ENCODE measurements at places on chromosomes 5 and 9. TPM values are rescaled to one million over a fixed set of nuclear protein-coding genes. Genes with fewer than 3 reads are reported as not detected.
A peak's percentile ranks its signal among the peaks of the same experiment; 100 is the strongest.

GRCh38 chr5:148723143-148723542, 68.8 kb upstream of the HTR4 start:
- no peak overlapping the region for H3K4me3 ChIP-seq
- no peak overlapping the region for H3K27ac ChIP-seq
- no peaks in the 10 kb centered on the region for H3K4me1 ChIP-seq
- no peak for DNase-seq
- H3K36me3 ChIP-seq, result no peaks in the 10 kb centered on the region
- H3K27me3 ChIP-seq, result no peaks in the 10 kb centered on the region

GRCh38 chr9:127186806-127187205, 64.4 kb upstream of the ANGPTL2 start:
- H3K27ac ChIP-seq, result peak overlapping the region; percentile 96
- H3K4me3 ChIP-seq, result no peak overlapping the region
- no peak for DNase-seq
- H3K4me1 ChIP-seq, result peaks cover 3% of the 10 kb centered on the region
- no peaks in the 10 kb centered on the region for H3K36me3 ChIP-seq

DNA sequence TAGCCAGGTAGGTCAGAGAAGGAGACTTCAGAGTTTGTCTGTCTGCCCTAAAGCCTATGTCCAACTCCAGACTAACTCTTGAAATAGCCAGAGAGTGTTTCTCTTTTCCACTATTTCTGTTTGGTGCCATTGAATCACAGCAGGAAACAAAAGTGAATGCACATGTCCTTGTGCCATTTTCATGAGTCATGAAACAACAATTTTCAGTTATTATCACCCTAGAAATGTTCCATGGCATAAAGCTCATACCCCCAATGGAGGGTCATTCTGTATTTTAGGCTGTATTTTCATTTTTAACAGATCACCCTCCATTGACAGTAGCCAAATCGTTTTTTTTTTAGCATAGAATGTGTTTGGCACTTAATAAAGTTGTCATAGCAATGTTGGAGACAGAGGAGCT, 124.7 kb downstream of the PAPPA start:
- H3K27me3 ChIP-seq, result no peaks in the 10 kb centered on the region
- DNase-seq, result no peak
- no peak overlapping the region for H3K27ac ChIP-seq

GRCh38 chr5:169980418-169981053, at the start of gene INSYN2B:
Gene INSYN2B, minus strand, starts transcription at chr5:169980495. Its CDS starts 96,597 bp downstream, at chr5:169883898.
- DNase-seq, result peak; percentile 81
- H3K4me3 ChIP-seq, result no peak within 1 kb of the TSS
- H3K4me1 ChIP-seq, result no peaks in the 10 kb centered on the region
- H3K36me3 ChIP-seq, result no peaks in the 10 kb centered on the region
- H3K27me3 ChIP-seq, result no peaks in the 10 kb centered on the region
- peak within 1 kb of the TSS; percentile 89 for H3K27ac ChIP-seq

GRCh38 chr5:118174671-118175070, 813.7 kb downstream of the DTWD2 start:
- no peaks in the 10 kb centered on the region for H3K36me3 ChIP-seq
- no peak overlapping the region for H3K27ac ChIP-seq
- no peak overlapping the region for H3K4me3 ChIP-seq
- H3K27me3 ChIP-seq, result no peaks in the 10 kb centered on the region
- DNase-seq, result no peak

DNA sequence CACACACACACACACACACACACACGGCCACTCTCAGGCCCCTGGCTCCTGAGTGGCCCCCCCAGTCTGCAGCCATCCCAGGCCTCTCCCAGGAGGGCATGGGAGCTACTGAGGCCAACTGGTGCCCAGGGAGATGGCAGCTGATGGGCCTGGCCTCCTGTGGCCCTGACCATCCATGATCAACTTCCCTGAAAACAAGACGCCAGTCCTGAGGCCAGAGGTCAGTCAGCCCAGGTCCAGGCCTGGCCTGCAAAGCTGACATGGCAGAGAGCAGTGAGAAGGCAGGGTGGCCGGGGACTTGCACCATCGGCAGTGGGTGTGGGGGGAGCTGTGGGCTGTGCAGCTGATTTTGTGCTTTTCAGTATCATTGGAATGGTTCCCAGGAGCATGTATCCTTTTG, 47.0 kb downstream of the SARDH start:
- DNase-seq, result no peak
- no peak overlapping the region for H3K4me3 ChIP-seq
- H3K4me1 ChIP-seq, result no peaks in the 10 kb centered on the region
- H3K27ac ChIP-seq, result no peak overlapping the region

GRCh38 chr9:87579781-87580541, 82.3 kb downstream of the DAPK1 start:
- no peaks in the 10 kb centered on the region for H3K4me1 ChIP-seq
- H3K27ac ChIP-seq, result no peak overlapping the region
- H3K36me3 ChIP-seq, result no peaks in the 10 kb centered on the region
- no peaks in the 10 kb centered on the region for H3K27me3 ChIP-seq
- no peak for DNase-seq
- no peak overlapping the region for H3K4me3 ChIP-seq

DNA sequence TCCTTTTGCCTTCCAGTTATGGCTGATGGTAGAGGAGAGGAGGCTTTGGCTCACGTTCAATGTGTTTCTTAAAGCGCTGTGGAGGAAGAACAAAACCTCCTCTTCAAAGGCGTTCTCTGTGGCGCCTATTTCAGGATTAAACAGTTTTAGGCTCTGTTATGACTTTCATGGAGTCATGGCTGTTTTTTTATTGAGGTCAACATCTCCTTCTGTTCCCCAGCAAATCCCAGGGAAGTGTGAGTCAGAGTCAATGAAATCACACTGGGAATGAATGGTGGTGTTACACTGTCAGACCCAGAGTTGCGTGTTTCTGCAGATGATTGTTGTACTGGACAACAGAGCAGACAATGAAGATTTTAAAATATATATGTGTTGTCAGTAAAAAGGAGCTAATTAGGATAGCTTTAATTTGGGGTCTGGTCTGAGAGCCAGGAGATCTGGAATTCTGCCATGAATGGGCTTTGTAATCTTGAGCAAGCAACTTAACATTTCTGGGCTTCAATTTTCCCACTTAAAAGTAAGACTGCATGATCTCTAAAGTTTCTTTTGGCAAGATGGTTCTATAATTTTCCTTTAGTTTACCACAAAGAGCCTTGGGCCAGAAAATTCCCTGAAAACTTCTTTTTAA, 240.7 kb downstream of the CSNK1G3 start:
- H3K36me3 ChIP-seq, result no peaks in the 10 kb centered on the region
- no peak overlapping the region for H3K27ac ChIP-seq
- no peaks in the 10 kb centered on the region for H3K4me1 ChIP-seq
- no peak overlapping the region for H3K4me3 ChIP-seq

DNA sequence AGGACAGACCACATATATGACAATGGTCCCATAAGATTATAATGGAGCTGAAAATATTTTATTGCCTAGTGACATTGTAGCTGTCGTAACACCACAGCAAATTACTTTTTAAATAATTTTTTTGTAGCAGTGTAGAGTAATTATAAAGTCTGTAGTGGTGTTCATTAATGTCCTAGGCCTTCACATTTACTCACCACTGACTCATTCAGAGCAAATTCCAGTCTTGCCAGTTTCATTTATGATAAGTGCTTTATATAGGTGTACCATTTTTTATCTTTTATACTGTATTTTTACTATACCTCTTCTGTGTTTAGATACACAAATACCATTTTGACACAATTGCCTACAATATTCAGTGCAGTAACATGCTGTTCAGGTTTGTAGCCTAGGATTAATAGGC, 67.6 kb downstream of the TLE4 start:
- DNase-seq, result no peak
- H3K4me3 ChIP-seq, result no peak overlapping the region
- H3K27me3 ChIP-seq, result no peaks in the 10 kb centered on the region
- H3K36me3 ChIP-seq, result no peaks in the 10 kb centered on the region

DNA sequence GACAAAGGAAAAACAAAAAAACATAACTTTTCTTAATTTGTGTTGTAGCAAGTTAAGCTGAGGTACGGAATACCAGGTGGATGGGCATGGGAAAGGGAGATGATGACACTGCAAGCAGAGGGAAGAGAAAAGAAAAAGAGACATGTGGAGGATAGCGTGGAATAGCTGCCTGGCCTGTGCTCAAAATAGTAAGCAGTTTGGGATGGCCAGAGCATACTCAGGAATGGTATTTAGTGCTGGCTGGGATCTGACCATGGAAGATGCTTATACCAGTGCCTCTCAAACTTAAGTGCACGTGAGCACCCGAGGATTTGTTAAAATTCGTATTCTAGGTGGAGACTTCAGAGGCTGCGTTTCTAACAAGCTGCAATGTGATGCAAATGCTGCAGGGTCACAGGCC, 41.3 kb downstream of the LNPEP start:
- H3K4me1 ChIP-seq, result no peaks in the 10 kb centered on the region
- DNase-seq, result no peak
- H3K36me3 ChIP-seq, result no peaks in the 10 kb centered on the region
- H3K27me3 ChIP-seq, result no peaks in the 10 kb centered on the region
- H3K27ac ChIP-seq, result no peak overlapping the region

DNA sequence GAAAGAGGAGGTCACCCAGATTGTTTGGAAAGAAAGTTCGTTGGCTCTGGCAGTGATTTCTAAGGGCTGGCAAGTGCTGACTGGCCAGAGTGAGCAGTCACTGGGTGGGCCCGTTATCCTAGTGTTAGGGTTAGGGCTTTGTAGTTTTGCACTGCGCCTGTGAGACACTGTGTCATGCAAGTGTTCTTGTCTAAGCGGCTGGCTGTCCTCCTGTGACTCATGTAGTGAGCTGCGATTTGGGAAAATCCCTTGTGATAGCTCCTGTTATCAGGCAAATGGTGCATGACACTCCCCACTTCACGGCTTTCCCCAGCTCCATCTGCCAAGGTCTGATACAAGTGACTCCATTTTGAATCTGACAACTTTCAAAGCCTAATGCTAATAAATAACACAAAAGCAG, 526.0 kb upstream of the ADAMTS16 start:
- H3K27me3 ChIP-seq, result no peaks in the 10 kb centered on the region
- H3K27ac ChIP-seq, result no peak overlapping the region
- H3K36me3 ChIP-seq, result no peaks in the 10 kb centered on the region

GRCh38 chr9:129752900-129753729, at the start of gene PTGES:
Gene PTGES, minus strand, starts transcription at chr9:129753042. Its CDS starts 30 bp downstream, at chr9:129753012.
- H3K36me3 ChIP-seq, result no peaks in the 10 kb centered on the region
- peak; percentile 60 for DNase-seq
- peak within 1 kb of the TSS; percentile 56 for H3K4me3 ChIP-seq

Gene NOXA1
- 2.9 TPM for total RNA-seq

Gene SLC45A2
- total RNA-seq, result not detected

Gene LHFPL2
- 36.8 TPM for total RNA-seq

Data from breast epithelium (tissue), 4 donors.